Adrenal gland (tissue), 19 donors: ENCODE measurements at places on chromosomes 3 and 15. TPM values are rescaled to one million over a fixed set of nuclear protein-coding genes. Genes with fewer than 3 reads are reported as not detected.
A peak's percentile ranks its signal among the peaks of the same experiment; 100 is the strongest.

- no peaks in the 10 kb centered on the region for H3K4me1 ChIP-seq
- H3K27ac ChIP-seq, result no peak overlapping the region
- no peaks in the 10 kb centered on the region for H3K36me3 ChIP-seq
- DNase-seq, result no peak
- H3K4me3 ChIP-seq, result no peak overlapping the region
- H3K27me3 ChIP-seq, result no peaks in the 10 kb centered on the region
Observed at GRCh38 chr3:26081806-26082205, 291.9 kb downstream of the OXSM start.

GRCh38 chr3:13853978-13854296, 25.9 kb downstream of the WNT7A start:
- no peak overlapping the region for H3K4me3 ChIP-seq
- peaks cover 10% of the 10 kb centered on the region for H3K27me3 ChIP-seq
- H3K4me1 ChIP-seq, result no peaks in the 10 kb centered on the region
- no peaks in the 10 kb centered on the region for H3K36me3 ChIP-seq
- no peak for DNase-seq

GRCh38 chr3:72398781-72399180, 449.5 kb downstream of the SHQ1 start:
- DNase-seq, result no peak
- H3K27me3 ChIP-seq, result no peaks in the 10 kb centered on the region
- no peak overlapping the region for H3K27ac ChIP-seq

DNA sequence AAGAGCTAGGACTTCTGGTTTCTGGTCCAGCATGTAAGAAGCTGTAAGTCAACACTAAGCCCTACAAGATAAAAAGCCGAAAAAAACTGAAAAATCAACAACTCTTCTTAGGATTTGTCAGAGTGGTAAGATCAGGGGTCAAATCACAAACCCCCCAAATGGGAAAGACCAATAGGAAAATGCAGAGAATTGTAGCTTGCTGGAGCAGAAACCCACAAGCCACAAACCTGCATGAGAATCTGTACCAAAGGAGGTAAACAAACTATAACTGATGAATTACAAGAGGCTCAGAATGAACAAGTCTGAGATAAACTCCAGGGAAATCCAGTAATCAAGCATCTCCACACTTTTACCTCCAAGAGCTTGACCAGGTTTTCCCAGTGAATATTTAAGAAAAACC, 36.0 kb downstream of the RFX7 start:
- DNase-seq, result no peak
- peaks cover 5% of the 10 kb centered on the region for H3K4me1 ChIP-seq
- H3K27ac ChIP-seq, result no peak overlapping the region
- H3K36me3 ChIP-seq, result no peaks in the 10 kb centered on the region

- no peak overlapping the region for H3K4me3 ChIP-seq
- no peak overlapping the region for H3K27ac ChIP-seq
- H3K27me3 ChIP-seq, result peaks cover 8% of the 10 kb centered on the region
Observed at GRCh38 chr15:59739557-59740186, 50.6 kb upstream of the BNIP2 start.

DNA sequence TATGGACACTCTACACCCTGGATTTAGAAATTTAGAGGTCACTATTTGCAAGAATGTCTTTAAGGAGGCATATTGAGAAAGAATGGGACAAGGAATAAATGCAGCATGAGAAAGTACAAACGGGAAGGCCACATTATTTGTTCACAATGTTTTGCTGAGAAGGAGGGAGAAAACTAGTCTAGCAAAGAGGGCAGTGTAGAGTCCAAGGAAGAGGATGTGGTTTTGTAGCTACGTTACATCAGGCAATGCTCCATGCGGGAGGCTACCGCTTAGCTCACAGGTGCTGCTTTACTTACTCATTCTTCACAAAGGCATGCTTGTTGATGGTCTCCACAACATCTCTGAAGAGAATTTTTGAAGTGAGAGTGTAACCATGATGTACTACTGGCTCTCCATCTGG, 191.1 kb downstream of the PLCH1 start:
- H3K36me3 ChIP-seq, result no peaks in the 10 kb centered on the region
- H3K27ac ChIP-seq, result no peak overlapping the region
- no peak overlapping the region for H3K4me3 ChIP-seq
- no peaks in the 10 kb centered on the region for H3K27me3 ChIP-seq
- no peak for DNase-seq

Gene GOLGA6L25
- not detected for polyA plus RNA-seq

- H3K36me3 ChIP-seq, result no peaks in the 10 kb centered on the region
- no peaks in the 10 kb centered on the region for H3K4me1 ChIP-seq
- H3K27ac ChIP-seq, result no peak overlapping the region
- H3K27me3 ChIP-seq, result no peaks in the 10 kb centered on the region
- no peak overlapping the region for H3K4me3 ChIP-seq
- DNase-seq, result peak; percentile 65
Observed at GRCh38 chr3:193857996-193858395, 265.0 kb downstream of the OPA1 start.

Gene IL16
- 8.8 TPM for polyA plus RNA-seq

Gene NR2E3
- 1.4 TPM for polyA plus RNA-seq

DNA sequence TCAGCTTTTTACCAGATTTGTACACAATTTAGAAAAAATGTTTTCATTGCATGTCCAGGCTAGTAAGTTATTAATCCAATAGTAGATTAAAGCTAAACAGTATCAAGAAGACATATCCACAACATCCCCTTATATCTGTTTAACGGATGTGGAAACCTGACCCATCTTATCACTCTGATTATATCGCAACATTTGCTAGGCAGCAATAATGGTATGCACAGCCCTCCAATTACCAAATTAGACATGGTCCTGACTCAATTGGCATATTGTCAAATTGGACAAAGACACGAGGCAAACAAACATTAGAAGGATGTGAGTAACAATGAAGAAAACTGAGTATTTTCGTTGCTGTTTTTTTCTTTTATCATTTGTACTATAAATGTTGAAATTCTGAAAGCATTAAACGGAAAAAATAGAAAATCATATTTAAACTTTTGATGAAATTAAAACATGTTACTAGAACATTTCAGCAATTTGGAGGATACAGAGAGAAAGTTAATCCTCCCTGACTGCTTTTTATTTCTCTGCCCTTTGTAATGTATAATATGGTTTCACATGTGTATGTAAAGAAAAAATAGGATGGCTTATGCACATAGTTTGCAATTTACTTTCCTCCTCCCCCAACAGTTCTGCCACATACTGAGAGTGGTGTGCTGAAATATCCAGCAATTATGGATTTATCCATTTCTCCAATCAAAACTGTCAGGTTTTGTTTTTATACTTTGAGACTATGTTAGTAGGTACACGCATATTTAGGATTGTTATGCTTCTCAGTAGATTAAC, 633.7 kb downstream of the ZIC1 start:
- no peaks in the 10 kb centered on the region for H3K27me3 ChIP-seq
- no peak overlapping the region for H3K4me3 ChIP-seq
- no peak for DNase-seq

Gene ZNF502
- 5.6 TPM for polyA plus RNA-seq

DNA sequence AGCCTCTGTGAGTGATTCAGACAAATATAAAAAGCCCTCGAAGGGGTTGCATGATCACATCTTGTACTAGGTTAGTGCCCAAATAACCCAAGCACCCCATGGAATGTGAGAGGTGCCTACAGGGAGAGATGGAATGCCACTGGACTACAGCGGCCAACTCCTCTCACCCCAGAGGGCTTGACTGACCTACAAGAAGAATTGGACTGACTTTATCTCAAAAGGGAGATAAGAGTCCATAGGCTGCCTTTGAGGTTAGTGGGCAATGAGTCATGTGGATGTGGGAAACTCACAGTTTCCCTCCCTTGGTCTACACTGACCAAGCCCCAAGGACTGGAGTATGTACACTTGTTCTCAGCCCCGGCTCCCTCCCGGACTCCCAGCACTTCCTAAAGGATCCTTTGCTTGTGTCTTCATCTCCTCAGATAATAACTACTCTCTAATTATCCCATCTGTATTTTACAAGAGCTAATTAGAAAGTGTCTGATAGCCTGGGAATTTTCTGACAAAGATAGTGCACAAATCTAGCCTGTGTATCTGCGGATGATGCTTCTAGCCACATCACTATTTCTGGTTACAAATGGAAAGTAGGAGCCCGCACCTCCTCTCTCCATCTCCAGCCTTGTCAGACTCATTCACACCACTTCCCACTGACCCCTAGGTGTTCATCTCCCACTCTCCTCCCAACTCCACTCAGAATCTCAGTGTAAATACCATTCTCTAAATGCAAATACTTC, 547.8 kb upstream of the TBL1XR1 start:
- no peaks in the 10 kb centered on the region for H3K4me1 ChIP-seq
- no peaks in the 10 kb centered on the region for H3K27me3 ChIP-seq
- H3K4me3 ChIP-seq, result no peak overlapping the region
- no peaks in the 10 kb centered on the region for H3K36me3 ChIP-seq
- DNase-seq, result no peak

DNA sequence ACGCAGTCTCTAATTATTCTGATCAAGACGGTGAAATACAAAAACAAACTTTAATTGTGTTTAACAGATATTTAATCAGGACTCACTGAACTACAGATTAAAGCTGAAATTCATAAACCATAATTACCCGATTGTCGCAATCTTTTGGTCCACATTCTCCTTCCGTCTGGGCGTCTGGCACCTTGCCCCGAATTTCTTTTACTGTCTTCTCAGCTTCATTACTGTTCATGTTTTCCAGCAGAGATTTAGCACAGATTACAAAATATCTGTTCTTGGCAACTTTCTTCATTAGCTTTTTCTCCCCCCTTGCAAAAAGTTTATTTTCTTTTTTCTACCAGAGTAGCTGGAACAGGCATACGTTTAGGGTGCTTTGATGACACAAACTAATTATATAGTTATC, 271.4 kb downstream of the TIGIT start:
- H3K27me3 ChIP-seq, result no peaks in the 10 kb centered on the region
- H3K4me3 ChIP-seq, result no peak overlapping the region
- H3K4me1 ChIP-seq, result no peaks in the 10 kb centered on the region
- H3K36me3 ChIP-seq, result no peaks in the 10 kb centered on the region

- no peaks in the 10 kb centered on the region for H3K27me3 ChIP-seq
- no peak overlapping the region for H3K4me3 ChIP-seq
- peak; percentile 77 for DNase-seq
- H3K4me1 ChIP-seq, result peaks cover 6% of the 10 kb centered on the region
Observed at GRCh38 chr15:74995779-74996765, 709 bp downstream of the SCAMP5 start.

DNA sequence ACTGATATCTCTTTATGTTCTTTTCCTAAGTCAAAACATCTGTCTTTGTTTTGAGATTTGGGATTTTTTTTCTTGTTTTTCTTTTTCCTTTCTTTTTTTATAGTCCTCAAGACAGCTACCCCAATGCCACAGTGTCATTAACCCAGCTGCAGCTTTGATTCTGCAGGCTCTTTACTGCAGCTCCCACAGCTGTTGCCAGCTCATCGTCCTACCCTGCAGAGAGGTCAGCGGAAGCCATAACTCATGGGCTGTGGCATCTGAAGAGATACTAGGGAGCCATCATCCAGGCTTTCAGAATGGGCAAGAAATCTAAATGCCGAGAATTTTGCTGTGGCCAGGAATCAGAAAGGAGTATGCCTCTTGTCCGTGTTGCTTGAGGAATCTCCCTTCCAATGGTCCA, 44.3 kb upstream of the SLC24A5 start:
- no peaks in the 10 kb centered on the region for H3K36me3 ChIP-seq
- no peak overlapping the region for H3K27ac ChIP-seq
- no peak overlapping the region for H3K4me3 ChIP-seq
- H3K27me3 ChIP-seq, result no peaks in the 10 kb centered on the region
- peak; percentile 77 for DNase-seq

GRCh38 chr15:92903631-92903965, 3.5 kb downstream of the CHD2 start:
- H3K4me1 ChIP-seq, result peaks cover 61% of the 10 kb centered on the region
- H3K4me3 ChIP-seq, result peak overlapping the region; percentile 58
- no peaks in the 10 kb centered on the region for H3K36me3 ChIP-seq
- H3K27ac ChIP-seq, result peak overlapping the region; percentile 99

- H3K36me3 ChIP-seq, result peaks cover 28% of the 10 kb centered on the region
- no peaks in the 10 kb centered on the region for H3K27me3 ChIP-seq
- no peak for DNase-seq
- no peaks in the 10 kb centered on the region for H3K4me1 ChIP-seq
- no peak overlapping the region for H3K4me3 ChIP-seq
Observed at GRCh38 chr3:133649486-133650068, 12.2 kb downstream of the TOPBP1 start.

- H3K36me3 ChIP-seq, result peaks cover 45% of the 10 kb centered on the region
- H3K4me1 ChIP-seq, result no peaks in the 10 kb centered on the region
- H3K27ac ChIP-seq, result no peak overlapping the region
- H3K27me3 ChIP-seq, result no peaks in the 10 kb centered on the region
Observed at GRCh38 chr15:80944818-80945217, 44.8 kb downstream of the MESD start.

DNA sequence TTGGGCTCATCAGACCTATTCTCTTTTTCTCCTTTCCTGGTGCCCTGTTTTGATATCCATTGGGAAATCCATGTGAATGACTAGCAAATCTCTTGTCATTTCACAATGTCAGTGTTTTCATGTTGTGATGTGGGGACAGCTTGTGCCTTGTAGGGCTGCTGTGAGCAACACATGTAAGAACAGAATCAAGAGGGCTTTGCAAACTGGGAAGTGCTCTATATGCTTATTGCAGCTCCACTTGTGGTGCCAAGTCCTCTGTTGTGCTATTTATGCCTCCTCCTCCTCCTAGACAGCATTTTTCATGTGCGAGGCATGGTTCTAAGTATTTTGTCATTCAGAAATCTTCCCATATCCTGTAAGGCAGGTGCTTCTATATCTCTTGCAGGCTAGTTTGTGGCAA, 56.4 kb downstream of the ZNF621 start:
- H3K27ac ChIP-seq, result no peak overlapping the region
- no peak for DNase-seq
- H3K4me3 ChIP-seq, result no peak overlapping the region

Gene CKMT1B
- polyA plus RNA-seq, result 2.9 TPM

DNA sequence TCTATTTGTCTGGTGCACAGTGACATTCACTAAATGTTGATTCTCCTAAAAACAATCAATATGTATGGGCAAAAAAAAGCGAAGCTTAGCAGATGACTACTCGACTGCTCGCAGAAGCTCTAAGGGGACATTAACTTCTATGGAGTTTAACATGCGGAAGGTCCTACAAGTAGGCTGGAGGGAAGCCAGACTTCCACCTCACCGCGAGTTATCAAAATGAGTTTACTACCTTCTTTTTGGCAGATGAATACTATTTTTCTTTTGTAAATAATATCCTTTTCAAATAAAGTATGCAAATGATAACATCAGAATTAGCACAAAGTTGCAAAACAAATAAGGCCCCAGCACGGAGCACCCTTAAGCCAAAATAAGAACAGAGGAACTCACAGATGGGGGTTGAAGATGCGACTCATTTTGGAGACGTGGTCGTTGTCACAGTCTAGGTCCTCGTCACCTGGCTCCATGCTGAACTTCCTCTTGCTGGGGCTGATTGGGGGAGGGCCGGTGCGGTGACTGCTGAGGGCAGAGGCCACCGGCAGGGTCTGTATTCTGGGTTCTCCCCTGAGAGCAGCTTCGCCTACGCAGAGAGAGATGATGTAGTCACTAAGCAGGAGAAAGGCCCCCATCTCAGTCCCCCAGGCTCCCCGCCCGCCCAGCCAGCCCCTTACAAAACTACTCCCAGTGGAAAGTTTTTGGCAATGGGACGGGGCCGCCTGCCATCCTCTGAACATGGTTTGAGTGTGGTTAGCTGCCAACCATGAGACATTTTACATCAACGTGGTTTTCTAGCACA, 42.1 kb downstream of the VGLL4 start:
- no peak overlapping the region for H3K4me3 ChIP-seq
- peak overlapping the region; percentile 83 for H3K27ac ChIP-seq
- peaks cover 14% of the 10 kb centered on the region for H3K36me3 ChIP-seq
- no peaks in the 10 kb centered on the region for H3K27me3 ChIP-seq
- DNase-seq, result no peak

GRCh38 chr3:30702828-30703397, 96.5 kb downstream of the TGFBR2 start:
- H3K27ac ChIP-seq, result no peak overlapping the region
- H3K27me3 ChIP-seq, result no peaks in the 10 kb centered on the region
- no peak overlapping the region for H3K4me3 ChIP-seq
- no peaks in the 10 kb centered on the region for H3K4me1 ChIP-seq
- H3K36me3 ChIP-seq, result peaks cover 6% of the 10 kb centered on the region
- DNase-seq, result no peak
